Left ventricle myocardium inferior (tissue), 1 donor: ENCODE measurements at places on chromosomes 7 and 10. TPM values are rescaled to one million over a fixed set of nuclear protein-coding genes. Genes with fewer than 3 reads are reported as not detected.

GRCh38 chr10:133379152-133379800 is at the start of gene PAOX:
PAOX (plus strand) TSS chr10:133379262; CDS start chr10:133379317, 55 bp downstream.
- peak; percentile 74 for DNase-seq
- H3K4me3 ChIP-seq, result peak within 1 kb of the TSS; percentile 86
- peak within 1 kb of the TSS; percentile 88 for H3K27ac ChIP-seq
- no peaks in the 10 kb centered on the region for H3K27me3 ChIP-seq

- H3K36me3 ChIP-seq, result no peaks in the 10 kb centered on the region
- H3K27me3 ChIP-seq, result peaks cover under 1% of the 10 kb centered on the region
- DNase-seq, result no peak
Observed at GRCh38 chr7:43576241-43576640, 6.7 kb upstream of the STK17A start.

DNA sequence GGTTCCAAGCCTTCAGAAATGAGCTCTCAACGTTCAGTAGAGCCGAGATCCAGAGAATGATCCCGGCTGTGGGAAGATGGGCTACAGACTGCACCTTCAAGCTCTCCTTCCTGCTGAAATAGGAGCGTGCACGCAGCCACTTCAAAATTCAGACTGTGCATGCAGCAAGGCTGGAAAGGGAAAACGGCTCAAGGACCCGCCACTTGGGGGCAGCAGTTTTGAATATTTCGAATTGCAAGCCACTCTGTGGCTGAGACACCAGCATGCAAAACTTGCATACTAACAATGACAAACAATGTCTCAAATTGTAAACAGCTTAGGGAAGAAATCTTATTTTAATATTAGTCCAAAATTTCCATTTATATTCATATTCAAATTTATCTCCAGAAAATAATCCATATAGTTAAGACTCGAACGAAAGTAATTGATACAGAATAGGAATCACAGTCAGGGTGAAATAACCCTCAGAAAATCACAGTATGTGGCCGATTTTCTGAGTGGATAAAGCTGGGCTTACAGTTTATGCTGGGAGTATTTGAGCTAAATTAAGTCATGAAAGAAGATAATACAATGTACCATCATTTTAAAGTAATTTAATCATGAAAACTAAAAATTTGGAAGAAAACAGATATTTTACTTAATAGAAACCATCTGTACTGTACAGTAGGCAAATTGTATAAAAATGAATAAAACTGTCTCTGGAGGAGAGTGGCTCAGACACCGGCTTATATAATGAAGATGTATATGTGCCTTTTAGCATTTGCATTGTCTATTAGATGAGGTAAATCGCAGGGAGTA is 137.9 kb upstream of the MKI67 start:
- H3K4me1 ChIP-seq, result no peaks in the 10 kb centered on the region
- H3K27ac ChIP-seq, result no peak overlapping the region
- H3K4me3 ChIP-seq, result no peak overlapping the region
- peaks cover 89% of the 10 kb centered on the region for H3K27me3 ChIP-seq

DNA sequence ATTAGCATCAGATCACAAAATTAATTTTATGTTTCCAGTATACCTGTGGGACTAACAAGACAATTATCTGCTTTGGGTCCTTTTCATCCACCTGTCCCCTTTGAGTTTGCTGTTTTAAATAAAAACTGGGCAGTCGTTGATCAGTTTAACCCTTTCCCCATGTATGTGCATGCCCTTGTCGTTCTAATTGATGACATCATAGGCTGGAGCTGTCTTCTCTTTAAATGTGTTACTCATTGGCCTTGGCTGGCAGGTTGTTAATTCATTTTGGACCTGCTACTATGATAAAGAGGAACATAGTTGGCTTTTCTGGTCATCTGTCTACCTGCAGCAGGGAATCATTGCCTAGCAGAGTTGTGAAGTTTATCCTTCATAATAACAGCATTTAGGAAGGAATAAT is 53.8 kb downstream of the TASOR2 start:
- no peak for DNase-seq
- H3K36me3 ChIP-seq, result peaks cover 65% of the 10 kb centered on the region
- no peak overlapping the region for H3K27ac ChIP-seq
- no peak overlapping the region for H3K4me3 ChIP-seq
- H3K4me1 ChIP-seq, result peaks cover under 1% of the 10 kb centered on the region

DNA sequence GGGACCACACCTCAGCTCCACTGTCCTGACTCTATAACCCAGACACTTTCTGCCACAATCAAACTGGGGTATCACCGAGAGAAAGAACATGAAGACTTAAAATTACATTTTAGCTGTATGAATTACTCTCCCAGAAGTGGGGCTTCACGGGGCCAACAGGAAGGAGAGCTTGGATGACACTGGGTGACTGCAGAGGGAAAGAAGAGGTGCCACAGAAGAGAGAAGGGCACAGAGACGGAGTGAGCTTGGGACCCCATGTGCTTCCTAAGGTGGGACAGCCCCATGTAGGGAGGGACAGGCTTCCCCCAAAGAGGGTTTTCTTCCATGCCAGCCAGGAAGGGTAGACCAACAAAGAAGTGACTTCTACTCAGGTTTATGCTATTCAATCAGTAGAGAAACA is 162.0 kb upstream of the RHEB start:
- DNase-seq, result no peak
- no peak overlapping the region for H3K4me3 ChIP-seq
- peaks cover 61% of the 10 kb centered on the region for H3K4me1 ChIP-seq

DNA sequence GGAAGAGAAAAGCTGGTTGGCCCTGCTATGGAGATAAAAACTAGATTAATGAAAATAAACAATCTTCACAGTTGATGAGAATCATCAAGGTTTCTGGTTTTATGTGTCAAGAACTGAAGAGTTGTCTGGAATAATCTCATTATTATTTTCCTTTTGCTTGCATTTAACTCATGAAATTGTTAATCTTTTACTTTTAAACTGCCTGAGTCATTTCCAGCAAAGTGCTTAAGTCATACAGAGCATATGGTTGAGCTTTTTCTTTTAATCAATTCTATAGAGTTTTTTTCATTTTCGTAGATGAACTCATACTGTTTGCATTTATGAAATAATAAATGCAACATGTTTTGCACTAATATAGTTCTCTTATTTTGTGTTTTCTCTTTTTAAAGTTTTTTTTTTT is 747.9 kb downstream of the NXPH1 start:
- H3K4me3 ChIP-seq, result no peak overlapping the region
- H3K27ac ChIP-seq, result no peak overlapping the region
- H3K36me3 ChIP-seq, result no peaks in the 10 kb centered on the region
- DNase-seq, result no peak
- no peaks in the 10 kb centered on the region for H3K27me3 ChIP-seq

- peaks cover 72% of the 10 kb centered on the region for H3K36me3 ChIP-seq
- no peak overlapping the region for H3K4me3 ChIP-seq
- peak overlapping the region; percentile 64 for H3K27ac ChIP-seq
Observed at GRCh38 chr10:33267708-33268107, 66.8 kb downstream of the NRP1 start.

DNA sequence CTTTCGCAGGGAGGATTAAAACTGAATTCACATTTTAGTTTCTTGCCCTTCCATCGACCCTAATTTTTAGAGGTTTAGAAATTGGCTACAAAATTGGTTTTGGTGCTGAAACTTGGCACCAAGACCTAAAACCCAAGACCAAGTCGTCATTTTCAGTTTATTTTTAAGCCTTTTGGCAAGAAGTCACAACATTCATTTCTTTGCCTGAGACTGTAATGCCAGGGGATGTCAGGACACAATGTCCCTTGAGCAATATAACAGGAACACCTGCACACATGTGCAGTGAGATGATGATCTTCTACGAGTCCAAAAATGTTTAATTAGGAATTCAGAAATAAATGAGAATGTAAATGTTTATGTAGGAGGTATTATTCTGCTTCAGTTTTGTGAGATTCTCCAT is 335.4 kb upstream of the ANKRD30A start:
- H3K27ac ChIP-seq, result no peak overlapping the region
- no peak for DNase-seq
- H3K36me3 ChIP-seq, result no peaks in the 10 kb centered on the region
- no peaks in the 10 kb centered on the region for H3K27me3 ChIP-seq

DNA sequence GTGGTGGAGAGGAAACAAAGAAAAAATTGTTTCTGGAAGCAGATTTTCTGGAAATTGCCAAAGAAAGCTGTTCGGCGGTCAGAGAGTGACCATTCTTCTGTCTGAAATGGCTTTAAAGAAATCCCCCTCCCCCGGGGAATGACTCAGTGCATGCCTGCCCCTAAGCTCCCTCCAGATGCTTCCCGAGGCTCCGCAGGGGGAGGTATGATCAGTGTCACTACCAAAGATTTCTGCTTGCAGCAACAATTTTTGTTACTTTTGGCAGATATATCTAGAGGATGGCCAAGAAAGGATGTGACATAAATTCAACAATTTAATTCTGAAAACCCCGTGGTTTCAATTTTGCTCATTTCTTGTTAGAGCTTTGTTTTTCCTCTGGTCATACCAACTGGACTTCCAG is 163.9 kb downstream of the JCAD start:
- H3K4me3 ChIP-seq, result peak overlapping the region; percentile 22
- H3K27me3 ChIP-seq, result no peaks in the 10 kb centered on the region
- H3K36me3 ChIP-seq, result no peaks in the 10 kb centered on the region

DNA sequence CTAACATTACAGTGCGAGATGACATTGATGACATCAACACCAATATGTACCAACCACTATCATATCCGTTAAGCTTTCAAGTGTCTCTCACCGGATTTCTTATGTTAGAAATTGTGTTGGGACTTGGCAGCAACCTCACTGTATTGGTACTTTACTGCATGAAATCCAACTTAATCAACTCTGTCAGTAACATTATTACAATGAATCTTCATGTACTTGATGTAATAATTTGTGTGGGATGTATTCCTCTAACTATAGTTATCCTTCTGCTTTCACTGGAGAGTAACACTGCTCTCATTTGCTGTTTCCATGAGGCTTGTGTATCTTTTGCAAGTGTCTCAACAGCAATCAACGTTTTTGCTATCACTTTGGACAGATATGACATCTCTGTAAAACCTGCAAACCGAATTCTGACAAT is 4.3 kb downstream of the GPR22 start:
- H3K36me3 ChIP-seq, result no peaks in the 10 kb centered on the region
- peaks cover 9% of the 10 kb centered on the region for H3K4me1 ChIP-seq
- H3K4me3 ChIP-seq, result peak overlapping the region; percentile 61
- no peak for DNase-seq
- H3K27ac ChIP-seq, result peak overlapping the region; percentile 84

DNA sequence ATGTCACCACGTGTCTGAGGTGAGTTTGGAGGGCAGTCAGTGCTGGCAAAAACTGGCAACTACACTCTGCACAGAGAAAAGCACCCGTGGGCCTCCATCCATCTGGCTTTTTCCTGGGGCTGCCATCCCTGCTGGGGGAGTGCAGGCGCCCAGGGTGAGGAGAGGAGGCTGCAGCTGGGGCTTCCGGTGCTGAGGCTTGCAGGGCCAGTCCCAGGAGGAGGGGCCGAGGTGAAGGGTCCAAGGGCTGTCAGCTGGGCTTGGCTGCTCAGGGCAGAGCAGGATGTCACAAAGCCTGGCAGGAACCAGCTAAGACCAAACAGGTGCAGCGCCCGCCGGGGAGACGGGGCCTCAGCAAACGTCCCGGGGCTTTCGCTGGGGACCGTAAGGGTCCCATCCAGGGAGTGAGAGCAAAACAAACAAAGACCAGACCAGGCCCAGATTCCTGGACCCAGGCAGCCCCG is 77.2 kb downstream of the CFAP46 start:
- H3K4me3 ChIP-seq, result no peak overlapping the region
- DNase-seq, result peak; percentile 7
- H3K27ac ChIP-seq, result no peak overlapping the region
- no peaks in the 10 kb centered on the region for H3K36me3 ChIP-seq

- no peak overlapping the region for H3K27ac ChIP-seq
- no peak for DNase-seq
- no peaks in the 10 kb centered on the region for H3K27me3 ChIP-seq
- no peak overlapping the region for H3K4me3 ChIP-seq
- H3K36me3 ChIP-seq, result no peaks in the 10 kb centered on the region
Observed at GRCh38 chr7:16268821-16269768, 152.2 kb downstream of the CRPPA start.

DMBT1 gene
- 0.44 TPM for total RNA-seq

HOXA7 gene
- total RNA-seq, result 0.36 TPM

MRPL43 gene
- 49.7 TPM for total RNA-seq
